ENCODE measurements at places on chromosomes 6 and 20. TPM values are rescaled to one million over a fixed set of nuclear protein-coding genes. Genes with fewer than 3 reads are reported as not detected.

GRCh38 chr6:150813319-150813992 lies 52.0 kb upstream of the MTHFD1L start:
- DNase-seq, result peak; percentile 40

CCN5 gene
- total RNA-seq, result not detected

LAMA4 gene
- 7.7 TPM for total RNA-seq

- peak; percentile 19 for DNase-seq
Measured at GRCh38 chr6:136085370-136086115, 164.6 kb downstream of the MTFR2 start.

DNA sequence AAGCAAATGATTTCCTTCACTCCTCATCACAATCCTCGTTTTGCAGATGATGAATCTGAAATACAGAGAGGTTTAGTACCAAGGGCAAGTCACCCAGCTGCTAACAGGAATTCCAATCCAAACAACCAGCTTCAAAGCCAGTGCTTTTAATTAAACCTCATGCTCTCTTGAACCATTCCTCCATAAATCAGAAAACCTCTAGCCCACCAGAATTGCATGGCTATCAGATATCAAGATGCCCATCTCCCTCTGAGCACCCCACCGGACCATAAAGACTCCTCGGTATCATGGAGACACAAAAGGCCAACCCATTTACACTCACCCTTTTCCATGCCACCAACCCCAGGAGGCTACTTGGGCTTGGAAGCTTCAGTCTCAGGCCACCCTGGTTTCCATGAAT lies 46.0 kb downstream of the TFAP2A start:
- DNase-seq, result no peak

DNA sequence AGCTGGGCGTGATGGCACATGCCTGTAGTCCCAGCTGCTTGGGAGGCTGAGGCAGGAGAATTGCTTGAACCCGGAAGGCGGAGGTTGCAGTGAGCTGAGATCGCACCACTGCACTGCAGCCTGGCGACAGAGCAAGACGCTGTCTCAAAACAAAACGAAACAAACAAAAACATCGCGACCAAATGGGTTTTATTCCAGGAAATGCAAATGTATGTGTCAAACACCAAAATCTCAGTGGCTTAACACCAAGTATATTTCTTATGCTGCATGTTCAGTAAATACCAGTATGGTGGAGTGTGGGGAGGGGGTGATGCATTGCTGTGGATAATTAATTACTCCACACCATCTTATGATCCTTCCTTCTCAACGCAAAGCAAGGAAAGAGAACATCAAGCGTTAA lies 28.1 kb downstream of the ACTR5 start:
- DNase-seq, result no peak

GRCh38 chr6:90216072-90216977 lies 80.3 kb downstream of the BACH2 start:
- peak; percentile 30 for DNase-seq

GRCh38 chr6:137518386-137518983 lies 24.3 kb upstream of the OLIG3 start:
- no peak for DNase-seq

- no peak for DNase-seq
Measured at GRCh38 chr6:3045369-3045768, 22.9 kb upstream of the RIPK1 start.

GRCh38 chr6:127792616-127793015 lies 108.2 kb downstream of the THEMIS start:
- no peak for DNase-seq

- DNase-seq, result no peak
Measured at GRCh38 chr6:44021589-44022295, 105.5 kb downstream of the MRPL14 start.

PAK1IP1 gene
- 34.0 TPM for total RNA-seq

SLC4A11 gene
- total RNA-seq, result 0.60 TPM

- no peak for DNase-seq
Measured at GRCh38 chr20:58138395-58138794, 90.1 kb downstream of the ANKRD60 start.

SLC2A4RG gene
- total RNA-seq, result 46.9 TPM

DNA sequence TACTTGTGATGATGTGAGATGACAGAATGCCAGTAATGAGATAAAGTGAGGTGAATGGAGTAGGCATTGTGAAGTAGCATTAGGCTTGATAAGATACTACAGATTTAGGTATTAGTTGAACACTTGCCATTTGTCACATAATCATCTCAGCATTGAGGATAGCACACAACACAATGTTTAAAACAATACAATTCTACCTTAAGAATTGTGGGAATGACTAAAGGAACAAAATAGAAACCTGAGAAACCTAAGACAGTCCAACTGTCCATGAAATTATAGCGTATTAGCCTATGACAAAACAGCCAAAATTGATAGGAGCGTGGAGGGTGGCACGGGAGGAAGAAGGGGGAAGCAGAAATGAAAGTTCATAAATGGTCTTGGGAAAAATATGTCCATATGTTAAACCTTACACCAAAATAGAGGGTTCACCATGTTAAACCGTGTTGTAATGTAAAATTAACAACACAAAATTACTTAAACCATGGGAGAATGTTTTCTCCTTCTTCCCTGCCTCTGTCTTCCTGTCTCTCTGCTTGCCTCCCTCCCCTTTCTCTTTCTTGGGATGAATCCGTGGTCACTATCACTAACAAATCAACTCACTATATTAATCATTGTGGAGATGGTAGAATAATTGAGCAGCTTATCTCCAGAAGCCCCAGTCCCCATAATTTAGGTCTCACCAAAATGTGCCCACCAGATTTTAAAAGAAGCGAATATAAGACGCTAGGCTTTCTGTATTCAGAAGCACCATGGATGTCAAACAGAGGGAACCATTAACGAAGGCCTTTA lies 33.0 kb upstream of the HFE start:
- DNase-seq, result peak; percentile 45

TMC2 gene
- not detected for total RNA-seq

DNA sequence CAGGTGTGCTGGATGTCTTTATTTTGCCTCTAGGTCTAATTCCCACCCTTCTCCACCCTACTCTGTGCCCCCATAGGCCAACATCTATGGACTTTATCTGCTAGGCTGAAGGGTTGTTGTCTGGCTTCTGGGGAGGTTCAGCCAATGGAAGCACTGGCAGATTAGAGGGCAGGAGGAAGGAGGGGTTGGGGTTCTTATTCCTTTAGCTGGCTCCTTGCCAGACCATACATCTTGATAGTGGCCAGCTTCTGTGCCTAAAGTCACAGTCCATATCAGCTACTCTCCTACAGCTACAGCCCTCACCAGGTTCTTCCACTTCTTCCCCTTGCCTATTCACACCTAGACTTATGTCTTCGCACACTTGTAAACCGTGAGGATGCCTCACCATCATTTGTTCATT lies 41.1 kb downstream of the ROS1 start:
- DNase-seq, result no peak

NKAIN2 gene
- not detected for total RNA-seq

DNA sequence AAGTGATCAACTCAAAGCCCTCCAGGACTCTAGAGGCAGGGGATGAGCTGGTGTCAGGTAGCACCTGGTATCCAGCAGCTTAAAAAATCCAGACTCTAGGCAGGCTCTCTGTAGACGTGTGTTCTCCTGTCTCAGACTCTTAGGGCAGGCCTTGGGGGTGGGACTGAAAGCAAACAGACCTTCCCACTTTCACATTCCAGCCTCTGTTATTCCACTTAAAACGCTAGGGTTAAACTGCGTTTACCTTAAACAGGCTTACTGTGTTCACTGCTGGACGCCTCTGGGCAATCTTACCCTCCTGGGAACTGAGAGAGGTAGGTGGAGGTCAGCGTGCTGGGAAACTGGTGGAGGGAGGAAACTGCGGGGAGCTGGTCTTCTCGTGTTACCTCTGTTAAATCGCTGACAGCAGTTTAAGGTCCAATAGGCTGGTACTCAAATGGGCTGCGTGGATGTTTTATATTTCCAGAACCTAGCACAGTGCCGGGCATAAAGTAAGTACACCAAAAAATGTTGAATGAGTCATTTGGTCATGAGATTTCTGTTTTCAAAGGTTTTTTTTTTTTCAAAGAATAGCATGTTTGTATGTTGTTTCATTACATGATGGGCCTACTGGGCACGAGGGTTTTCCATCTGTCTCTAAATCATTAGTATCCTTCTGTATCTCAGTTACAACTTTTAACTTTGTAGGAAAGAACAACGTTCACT lies at the start of gene GCNT2:
TSS of gene GCNT2 (plus strand) at position 248 of the 705 bp plus-strand sequence. CDS start 7,561 bp downstream, outside the sequence.
- peak; percentile 54 for DNase-seq

CRYBG1 gene
- total RNA-seq, result 74.4 TPM

DNA sequence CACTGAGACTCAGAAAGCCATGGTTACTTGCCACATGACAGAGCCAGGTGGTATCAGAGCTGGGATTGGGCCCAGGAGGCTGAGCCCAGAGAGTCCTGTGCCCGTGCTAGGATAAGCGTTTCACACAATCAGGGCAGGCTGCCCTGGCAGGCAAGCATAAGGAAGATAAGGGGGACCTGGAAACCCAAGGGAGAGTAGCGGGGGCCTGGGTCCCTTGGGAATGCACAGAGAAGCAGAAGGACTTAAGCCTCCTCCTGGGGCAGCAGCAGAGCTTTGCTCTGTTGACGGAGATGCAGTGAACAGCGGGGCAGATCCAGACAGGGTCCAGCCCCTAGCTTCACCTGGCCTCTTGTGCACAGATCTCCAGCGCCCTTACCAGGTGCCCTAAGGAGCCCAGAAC lies 8.7 kb downstream of the TRIB3 start:
- no peak for DNase-seq

GRCh38 chr6:136701045-136701444 lies 91.2 kb downstream of the MAP3K5 start:
- no peak for DNase-seq

BMP7 gene
- 0.96 TPM for total RNA-seq

DNA sequence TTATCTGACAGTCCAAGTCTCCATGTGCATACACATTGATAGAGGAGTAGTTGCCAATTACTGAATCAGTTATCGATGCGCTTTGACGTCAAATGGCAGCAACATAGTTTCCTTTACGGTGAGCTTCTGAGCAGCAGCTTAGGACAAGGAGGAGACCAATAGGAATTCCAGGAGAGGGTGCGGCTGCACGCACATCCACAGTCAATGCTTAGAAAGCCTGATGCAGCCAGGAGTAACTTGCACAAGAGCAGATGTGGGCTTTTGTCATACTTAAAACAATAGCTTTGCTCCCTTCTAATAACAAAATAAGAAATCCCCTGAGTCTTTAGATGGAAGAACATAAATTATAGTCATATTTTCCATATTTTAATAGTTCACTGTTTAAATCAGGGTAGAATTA lies 442.1 kb downstream of the BCKDHB start:
- peak; percentile 36 for DNase-seq

DNA sequence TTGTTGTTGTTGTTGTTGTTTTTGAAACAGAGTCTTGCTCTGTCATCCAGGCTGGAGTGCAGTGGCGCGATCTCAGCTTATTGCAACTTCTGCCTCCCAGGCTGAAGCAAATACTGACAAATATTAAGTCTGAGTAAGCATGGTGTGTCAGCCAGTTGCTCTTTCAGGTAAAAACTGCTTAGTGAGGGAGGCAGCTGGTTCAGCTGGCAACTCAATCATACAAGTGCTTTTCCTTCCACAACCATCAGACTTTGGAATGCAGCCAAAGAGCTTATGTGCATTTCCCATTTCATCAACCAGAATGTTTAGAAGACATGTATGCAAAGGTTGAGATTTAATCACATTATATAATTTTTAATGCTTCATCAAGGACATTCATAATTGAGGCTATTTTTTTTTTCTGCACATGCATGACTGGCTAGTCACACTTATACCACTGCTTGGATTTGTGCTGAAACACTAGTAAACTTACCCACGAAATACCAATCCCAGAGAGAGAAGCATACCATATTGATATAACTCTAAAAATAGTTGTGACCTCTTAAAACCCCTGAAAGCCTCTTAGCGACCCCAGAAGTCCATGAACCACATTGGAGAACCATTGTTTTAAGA lies 56.0 kb downstream of the CLIC5 start:
- DNase-seq, result peak; percentile 47

DNA sequence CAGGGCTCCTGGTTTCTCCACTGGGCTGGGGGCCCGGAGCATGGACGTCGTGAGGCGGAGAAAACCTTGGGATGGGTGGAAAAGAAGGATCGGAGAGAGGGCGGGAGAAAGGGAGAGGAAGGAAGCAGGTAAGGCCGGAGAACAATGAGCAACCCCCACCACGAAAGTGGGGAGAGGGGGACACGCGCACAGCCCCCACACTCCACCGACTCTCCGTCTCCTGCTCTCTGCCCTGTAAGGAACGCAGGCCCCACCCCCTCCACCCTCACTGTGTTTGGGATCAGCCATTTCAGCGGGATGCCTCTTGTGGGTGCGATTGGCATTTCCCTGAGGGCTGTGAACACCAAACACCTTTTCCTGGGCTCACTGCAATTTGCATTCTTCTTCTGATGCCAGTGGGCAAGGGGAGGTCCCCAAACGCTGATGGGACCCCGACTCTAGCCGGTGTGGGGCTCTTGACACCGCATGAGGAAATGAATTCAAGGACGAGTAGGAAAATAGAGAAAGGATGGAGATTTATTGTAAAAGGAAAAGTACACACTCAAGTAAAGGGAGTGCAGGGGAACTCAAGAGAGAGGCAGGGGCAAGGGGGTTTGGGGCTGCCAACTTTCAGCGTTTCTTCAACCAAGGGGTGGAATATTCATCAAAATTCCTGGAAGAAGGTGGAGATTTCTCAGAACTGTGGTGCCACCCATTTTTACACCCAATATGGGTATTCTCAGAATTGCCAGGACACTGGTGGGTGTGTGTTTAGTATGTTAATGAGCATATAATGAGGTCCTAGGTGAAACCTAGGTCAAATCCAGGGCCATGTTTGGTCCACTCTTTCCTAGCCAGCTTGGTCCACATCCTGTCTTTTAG lies 13.1 kb upstream of the RAET1L start:
- DNase-seq, result no peak

GRCh38 chr20:4099905-4100675 lies 84.7 kb upstream of the RNF24 start:
- peak; percentile 47 for DNase-seq

- peak; percentile 67 for DNase-seq
Measured at GRCh38 chr20:2616634-2617033, 35.8 kb upstream of the NOP56 start.

DNA sequence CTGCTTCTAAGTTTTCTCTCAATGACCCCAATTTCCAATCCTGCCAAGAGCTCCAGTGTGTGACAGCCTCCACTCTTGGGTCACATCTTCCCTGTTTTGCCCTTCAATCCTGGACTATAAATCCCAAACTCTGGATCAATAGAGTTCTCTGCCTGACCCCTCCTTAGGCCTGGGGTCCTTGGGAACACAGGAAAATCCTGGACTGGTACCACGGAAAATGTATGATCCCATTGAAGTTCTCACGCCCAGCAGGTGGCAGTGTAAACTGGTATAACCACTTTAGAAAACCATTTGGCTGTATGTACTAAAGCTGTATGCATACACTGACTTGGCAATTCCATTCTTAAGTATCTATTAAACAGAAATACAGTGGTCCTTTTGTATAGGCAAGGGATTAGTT lies 98.0 kb downstream of the SNAP25 start:
- peak; percentile 64 for DNase-seq

LCA5 gene
- total RNA-seq, result 5.4 TPM

Measured in RPMI7951 (cell line).